Central memory CD8-positive, alpha-beta T cell (primary cell): ENCODE measurements at places on chromosomes 7 and 10.

DNA sequence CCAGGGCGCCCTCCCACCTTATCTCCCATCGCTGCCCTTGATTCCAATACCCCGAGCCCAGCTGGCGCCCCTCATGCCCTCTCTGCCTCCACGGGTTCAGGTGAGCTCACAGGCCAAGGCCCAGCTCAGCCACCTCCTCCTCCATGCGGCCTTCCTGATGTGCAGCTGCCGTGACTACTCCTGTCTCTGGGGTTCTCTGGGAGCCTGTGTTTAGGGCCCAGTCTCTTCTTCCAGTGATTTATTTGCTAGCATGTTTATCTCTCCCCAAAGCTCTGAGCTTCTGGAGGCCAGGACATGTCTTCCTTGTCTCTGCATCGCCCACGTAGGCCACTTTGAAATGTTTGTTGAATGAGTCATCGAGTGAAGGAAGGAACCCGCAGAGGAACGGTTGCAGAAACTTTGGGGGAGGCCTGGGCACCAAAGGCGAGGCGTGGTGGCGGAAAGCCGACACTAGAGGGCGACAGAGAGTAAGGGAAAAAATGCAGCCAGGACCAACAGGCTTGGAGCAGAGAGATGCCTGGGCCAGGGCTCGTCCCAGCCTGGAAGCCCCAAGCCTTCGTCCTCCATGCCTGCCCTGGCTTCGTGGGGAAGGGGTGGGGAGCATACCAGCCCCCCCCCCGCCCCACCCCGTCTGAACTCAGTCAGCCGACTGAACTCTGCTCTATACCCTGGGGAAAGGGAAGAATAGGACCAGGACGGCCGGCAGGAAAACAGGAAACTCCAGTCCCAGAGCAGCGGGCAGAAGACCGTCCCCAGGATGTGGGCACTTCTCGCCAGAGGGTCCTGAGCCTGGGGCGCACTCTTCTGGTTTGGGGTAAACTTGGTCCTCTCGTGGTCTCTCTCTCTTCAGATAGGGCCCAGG lies 10.9 kb upstream of the HSPB1 start:
- DNase-seq = peak; percentile 90

GRCh38 chr7:37732888-37733287 lies 49.3 kb downstream of the GPR141 start:
- DNase-seq = no peak

GRCh38 chr10:70232155-70232858 lies 922 bp downstream of the PPA1 start:
- DNase-seq = no peak

GRCh38 chr10:79038104-79038840 lies 30.5 kb upstream of the ZMIZ1 start:
- DNase-seq = no peak

- no peak for DNase-seq
These were observed 166.6 kb downstream of the INHBA start for GRCh38 chr7:41536122-41536872.

DNA sequence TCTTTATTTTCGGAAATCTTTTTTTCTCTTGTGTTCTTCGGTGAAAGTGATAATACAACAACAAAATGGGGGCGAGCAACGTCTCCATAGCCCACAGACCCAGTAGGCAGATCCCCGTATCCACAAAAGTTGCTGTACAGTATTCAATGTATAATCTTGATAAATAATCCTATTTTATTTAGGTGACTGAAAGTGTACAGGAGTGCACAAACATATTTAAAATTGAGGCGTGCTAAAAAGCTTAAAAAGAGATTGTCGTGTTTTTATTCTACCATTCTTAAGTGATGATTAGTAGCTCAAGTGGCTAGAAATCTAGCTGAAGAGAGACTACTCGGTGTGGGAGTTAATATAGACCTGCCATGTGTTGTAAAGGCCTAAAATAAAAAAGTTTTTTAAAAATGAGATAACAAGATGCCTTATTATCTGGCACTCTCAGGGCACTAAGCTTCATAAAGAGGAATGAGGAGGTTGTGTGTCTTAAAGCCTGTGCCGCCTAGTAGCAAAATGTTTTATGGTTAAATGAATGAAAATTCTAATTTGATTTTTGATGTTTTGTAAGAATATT lies 1.6 kb downstream of the CAPZA2 start:
- no peak for DNase-seq

- DNase-seq = no peak
These were observed 58.0 kb upstream of the STRIP2 start for GRCh38 chr7:129376076-129376777.

- DNase-seq = no peak
These were observed 39.9 kb downstream of the DKK1 start for GRCh38 chr10:52353960-52354394.

DNA sequence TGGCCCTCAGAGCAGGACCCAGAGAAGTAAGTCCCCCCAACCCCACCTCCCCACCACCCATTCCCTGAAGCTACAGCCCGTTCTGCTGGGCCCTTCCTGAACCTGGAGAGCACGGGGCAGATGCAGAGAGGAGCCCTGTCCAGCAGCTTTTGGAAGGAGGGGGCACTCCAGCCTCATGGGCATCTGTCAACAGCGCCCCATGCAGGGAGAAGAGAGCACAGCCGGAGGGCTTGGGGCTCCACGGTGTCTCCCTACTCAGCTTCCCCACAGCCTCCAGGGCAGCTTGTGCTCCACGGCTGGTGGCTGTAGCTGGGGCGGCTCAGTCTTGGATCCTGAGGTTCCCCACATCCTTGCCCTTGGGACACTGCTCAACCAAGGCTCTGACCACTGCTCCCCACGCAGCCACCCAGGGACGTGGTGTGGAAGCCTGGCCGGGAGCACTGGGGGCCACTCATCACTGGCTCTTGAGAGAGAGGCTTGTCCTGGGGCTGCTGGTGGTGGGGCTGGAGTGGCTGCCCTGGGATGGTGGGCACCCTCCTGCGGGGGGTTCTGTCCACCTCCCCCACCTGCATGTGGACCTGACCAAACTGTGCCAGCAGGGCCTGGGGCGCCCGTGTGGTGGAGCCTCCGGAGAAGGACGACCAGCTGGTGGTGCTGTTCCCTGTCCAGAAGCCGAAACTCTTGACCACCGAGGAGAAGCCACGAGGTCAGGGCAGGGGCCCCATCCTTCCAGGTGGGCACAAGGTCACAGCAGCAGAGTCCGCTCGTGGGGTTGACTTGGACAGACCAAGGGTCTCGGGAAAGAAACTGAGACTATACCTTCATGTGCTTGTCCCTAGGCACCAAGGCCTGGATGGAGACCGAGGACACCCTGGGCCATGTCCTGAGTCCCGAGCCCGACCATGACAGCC lies 4.5 kb downstream of the PRAP1 start:
- no peak for DNase-seq

- no peak for DNase-seq
These were observed 28.1 kb downstream of the UCMA start for GRCh38 chr10:13206091-13206490.

GRCh38 chr7:133561396-133561795 lies 308.5 kb downstream of the EXOC4 start:
- DNase-seq = no peak

DNA sequence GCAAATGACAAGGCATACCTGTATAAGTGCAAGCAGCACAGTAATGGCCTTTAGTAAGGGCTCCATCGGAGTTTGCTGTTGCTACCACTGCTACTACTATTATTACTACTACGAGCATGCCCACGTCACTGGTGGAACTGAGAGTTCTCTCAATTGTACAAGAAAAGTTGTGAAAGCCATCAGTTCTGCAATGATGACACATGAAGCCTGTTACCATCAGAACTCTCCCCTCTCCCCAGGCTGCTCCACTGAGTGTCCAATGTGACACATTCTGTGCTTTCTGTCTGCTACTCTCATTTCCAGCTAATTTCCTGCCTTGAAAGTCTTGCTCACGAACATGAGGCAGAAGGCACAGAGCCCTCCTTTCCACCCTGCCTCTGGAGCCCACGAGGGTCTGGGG lies 263.2 kb upstream of the MGMT start:
- no peak for DNase-seq

- no peak for DNase-seq
These were observed 122.8 kb downstream of the BAMBI start for GRCh38 chr10:28800144-28800543.

GRCh38 chr7:158947627-158948026 lies 91.3 kb downstream of the DYNC2I1 start:
- DNase-seq = no peak

DNA sequence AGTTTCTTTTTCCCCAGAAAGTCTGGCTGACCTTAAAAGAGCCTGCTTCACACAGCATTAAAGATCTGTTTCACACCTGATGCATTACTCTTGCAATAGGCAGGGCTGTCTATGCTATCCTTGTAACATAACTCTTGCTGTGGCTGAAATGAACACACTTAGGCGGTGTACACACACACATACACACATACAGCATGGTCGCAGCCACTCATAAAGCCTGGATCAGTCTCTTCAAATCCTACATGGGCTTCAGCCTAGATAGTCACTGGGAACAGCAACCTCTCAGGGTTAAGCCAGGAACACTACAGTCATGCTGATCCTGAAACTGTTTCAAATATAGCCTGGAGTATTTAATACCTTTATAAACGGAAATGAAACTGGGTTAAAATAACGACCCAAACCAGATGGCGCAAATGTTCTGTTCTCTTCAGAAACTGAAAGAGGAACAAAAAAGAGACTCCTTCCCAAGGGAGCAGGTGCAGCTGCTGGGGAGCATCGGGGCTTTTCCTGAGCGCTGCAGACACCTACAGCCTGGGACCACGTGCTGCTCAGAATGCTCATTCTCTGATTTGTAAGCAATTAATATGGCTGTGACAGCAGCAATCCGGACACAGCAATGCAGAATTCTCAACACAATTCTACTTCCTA lies 61.0 kb upstream of the SFMBT2 start:
- DNase-seq = no peak

DNA sequence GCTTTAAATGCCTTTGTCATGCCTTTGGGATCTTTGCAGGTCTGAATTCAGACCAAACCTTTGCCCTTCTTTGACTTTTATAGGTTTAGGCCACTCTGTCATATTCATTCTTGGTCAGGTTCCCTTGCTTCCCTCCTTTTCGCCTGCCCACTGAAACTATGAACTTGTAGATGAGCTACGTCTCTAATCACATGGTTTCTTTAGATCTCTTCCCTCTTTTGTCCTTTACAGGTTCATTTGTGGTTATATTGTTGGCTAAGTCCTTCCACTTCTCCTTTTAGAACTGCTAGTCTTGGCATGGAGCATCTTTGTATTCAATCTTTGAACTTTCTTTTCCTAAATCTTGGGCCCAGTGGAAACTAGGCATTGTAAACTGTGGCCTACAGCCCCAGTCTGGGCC lies 104.0 kb upstream of the ZEB1 start:
- no peak for DNase-seq

DNA sequence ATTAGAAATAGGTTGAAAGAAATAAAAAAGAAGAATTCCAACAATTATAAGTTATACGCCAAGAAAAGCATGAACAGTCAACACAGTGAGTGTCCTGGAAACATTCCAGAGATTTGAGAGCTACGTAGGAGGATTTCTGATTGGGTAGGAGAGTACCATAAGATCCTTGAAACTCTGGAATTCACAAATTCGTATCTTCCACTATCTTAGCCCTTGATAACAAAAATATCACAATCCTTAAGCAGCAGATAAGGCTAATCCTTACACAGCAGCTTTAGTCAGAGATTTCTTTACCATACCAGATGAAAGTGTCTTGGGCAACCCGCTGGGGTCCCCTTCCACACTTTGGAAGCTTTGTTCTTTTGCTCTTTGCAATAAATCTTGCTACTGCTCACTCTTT lies 8.2 kb downstream of the TPK1 start:
- no peak for DNase-seq
